Activated CD4-positive, CD25-positive, alpha-beta regulatory T cell treated with anti-CD3 and anti-CD28 coated beads, Interleukin-2, amount 50 U/mL, for 24 hours (primary cell): ENCODE measurements at places on chromosomes 5 and 9.

GRCh38 chr5:38540314-38540713, 16.1 kb downstream of the LIFR start:
- no peak for ATAC-seq

DNA sequence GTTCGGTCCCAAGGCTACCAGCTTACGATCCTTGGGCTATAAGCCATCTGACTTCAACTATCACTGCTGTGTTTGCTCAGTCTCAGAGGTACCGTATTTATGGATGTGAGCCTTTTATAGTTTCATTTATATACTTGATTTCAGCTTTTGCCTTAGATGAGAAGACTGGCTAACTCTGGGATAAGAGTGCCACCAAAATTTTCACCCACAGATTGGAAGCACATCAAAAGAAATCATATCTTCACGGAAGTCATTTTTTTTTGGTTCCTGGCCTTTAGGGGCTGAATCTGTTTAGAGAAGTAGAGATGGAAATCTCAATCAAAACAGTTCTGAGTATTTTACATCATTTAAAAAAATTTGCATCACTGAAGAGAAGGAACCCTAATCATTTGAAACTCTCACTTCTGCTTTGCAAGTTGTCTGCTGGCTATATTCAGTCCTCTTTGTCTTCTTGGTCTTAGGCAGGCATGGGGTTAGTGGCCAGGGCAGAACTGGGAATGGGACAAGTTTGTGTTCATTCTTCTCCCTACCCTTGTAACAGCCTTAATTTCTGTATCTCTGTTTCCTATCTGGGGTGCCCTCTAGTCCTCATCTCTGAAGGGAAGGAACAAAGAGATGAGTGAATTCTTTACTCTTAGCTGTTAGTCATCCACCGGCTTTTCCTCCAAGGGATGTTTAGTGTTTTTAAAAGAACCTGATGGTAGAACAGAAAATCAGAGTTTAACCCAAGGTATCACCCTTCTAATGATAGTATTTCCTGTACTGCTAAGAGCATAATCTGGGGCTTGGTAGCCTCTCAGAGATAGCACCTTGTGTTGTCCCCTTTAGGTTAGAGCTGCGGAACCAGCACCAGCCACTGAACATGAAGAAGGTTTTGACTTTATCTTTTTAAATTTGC, 14.1 kb upstream of the TNFAIP8 start:
- peak; percentile 48 for ATAC-seq

DNA sequence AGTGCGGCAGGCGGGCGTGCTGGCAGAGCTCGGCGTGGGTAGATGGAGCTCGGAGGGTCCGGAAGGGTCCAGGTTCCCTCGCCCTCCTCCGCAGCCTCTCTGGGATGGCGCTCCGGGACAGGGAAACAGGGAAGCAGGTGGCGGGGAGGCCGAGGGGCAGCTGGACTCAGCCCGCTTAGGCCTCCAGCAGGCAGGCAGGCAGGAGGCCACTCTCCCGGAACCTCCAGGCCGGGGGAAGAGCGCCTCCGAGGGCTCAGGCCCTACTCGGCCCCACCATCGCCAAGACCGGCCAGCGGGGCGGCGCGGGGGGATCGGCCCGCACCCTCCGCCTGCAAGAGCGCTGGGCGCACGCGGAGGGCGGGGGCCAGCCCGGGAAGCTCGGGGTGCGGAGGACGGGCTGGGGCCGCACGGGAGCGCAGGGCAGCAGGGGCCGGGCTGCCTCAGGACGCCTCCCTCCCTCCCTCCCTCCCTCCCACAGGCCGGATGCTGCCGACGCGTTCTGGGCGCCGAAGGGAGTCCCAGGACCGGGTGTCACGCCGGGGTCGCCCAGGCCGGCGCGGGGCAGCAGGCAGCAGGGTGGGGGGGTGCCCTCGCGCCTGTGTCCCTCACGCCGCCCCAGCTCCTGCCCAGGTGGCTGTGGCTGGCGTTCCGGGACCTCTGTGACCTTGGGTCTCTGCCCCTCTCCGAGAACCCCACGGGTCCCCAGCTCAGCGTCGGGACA, 977 bp downstream of the MGAT4B start:
- peak; percentile 3 for ATAC-seq

DNA sequence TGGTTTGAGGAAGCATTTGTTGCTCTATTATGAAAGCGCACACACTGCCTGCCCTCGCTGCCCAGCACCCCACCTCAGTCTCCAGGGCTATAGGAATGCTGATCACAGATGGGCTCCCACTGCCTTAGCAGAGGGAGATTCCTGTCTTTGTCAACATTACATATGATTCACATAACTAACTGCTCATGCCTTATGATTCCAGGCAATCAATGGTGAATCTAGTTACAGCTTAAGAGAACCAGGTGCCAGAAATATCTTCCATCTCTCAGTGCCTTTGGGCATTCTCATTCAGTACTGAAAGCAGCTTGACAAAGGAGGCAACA, 458.9 kb upstream of the C9orf72 start:
- ATAC-seq = no peak

DNA sequence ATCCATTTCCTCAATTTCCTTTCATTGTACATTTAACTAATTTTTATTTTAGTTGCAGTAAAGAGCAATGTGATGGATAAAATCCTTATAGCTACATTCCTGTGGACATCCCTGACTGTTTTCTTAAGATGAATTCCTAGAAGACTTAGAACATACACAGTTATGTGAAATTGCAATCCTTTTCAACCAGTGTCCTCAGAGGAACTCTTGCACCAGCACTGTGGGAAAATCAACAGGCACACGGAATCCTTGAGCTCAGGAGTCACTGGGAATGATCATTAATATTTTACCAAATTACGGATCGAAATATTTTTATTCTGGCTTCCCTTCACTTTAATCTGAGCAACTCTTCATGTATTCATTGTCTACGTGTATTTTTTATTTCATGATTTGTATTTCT, 901.9 kb upstream of the WWC1 start:
- no peak for ATAC-seq
